GM12891 (cell line): ENCODE measurements at places on chromosomes 1 and 21.
A peak's percentile ranks its signal among the peaks of the same experiment; 100 is the strongest.

GRCh38 chr1:235423214-235423652, 56.0 kb downstream of the TBCE start:
- peak; percentile 29 for DNase-seq

GRCh38 chr1:7690496-7691182, 80.5 kb upstream of the VAMP3 start:
- DNase-seq: no peak

- DNase-seq: no peak
These were observed 115.7 kb downstream of the SLC5A9 start for GRCh38 chr1:48338257-48338656.

GRCh38 chr21:41671212-41671762, 95.6 kb downstream of the RIPK4 start:
- no peak for DNase-seq

DNA sequence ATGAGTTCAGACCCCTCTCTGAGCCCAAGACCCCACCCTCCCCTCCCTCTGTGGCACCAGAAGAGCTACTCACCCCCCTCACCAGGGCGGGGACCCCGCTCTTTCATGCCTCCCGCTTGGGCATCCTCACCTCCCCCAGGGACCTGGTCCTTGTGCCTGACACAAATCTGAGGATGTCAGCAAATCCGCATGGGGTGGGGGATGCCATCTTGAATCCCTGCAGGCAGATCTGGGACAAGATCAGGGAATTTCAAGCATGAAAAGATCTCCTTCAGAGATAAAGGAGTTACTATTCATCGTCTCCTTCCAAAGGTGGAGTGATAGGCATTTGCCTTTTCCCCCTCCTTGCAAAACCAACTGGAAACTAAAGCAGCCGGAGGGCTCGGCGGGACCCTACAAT, 81.1 kb downstream of the DISP3 start:
- DNase-seq: no peak

DNA sequence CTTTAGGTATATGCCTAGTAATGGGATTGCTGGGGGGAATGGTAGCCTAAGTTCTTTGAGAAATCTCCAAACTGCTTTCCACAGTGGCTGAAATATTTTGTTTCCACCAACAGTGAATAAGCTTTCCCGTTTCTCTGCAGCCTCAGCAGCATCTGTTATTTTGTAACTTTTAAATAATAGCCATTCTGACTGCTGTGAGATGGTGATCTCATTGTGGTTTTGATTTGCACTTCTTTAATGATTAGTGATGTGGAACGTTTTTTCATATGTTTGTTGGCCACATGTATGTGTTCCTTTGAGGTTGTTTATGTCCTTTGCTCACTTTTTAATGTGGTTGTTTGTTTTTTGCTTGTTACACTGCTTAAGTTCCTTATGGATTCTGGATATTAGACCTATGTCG, 237.4 kb downstream of the CENPF start:
- no peak for DNase-seq

- no peak for DNase-seq
These were observed 28.9 kb downstream of the LYPLAL1 start for GRCh38 chr1:219202567-219202966.

- no peak for DNase-seq
These were observed 20.4 kb downstream of the RAP1GAP start for GRCh38 chr1:21648791-21649190.

DNA sequence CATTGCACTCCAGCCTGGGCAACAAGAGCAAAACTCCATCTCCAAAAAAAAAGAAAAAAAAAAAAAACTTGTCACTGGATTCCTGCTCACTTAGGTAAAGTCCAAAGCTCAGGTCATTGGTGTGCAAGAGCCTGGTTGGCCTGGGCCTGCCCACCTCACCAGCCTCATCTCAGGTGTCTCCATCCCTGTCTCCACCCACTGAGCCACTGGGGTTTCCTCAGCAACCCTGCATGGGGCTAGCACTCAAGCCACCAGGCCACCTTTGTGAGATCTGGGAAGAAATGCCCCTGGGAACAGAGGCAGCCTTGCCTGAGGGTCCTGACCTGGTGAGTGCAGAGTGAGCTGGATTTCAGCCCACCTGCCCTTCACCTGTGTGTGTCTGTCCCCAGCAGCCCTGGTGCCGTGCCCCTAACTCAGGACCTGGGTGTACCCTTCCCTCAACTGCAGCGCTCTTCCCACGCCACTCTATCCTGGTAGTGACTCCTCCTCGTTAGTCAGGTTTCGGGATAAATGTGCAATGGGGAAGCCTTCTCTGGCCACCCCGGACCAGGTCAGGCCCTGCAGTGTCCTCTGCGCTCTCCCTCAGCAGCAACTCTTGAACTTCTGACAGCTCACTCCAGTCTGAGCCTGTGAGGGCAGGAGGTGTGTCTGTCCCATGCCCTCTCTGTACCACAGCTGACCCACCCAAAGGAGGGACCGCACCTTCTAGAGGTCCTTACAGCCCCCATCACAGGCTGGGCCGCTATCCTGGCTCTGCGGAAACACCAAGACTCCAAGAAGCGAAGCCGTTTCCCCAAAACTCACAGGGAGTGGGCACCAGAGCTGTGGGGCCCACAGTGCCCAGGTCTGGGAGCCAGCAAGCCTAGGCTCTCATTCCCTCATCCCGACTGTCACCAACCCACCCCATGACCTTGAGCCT, 3.3 kb downstream of the PDZK1IP1 start:
- DNase-seq: no peak

DNA sequence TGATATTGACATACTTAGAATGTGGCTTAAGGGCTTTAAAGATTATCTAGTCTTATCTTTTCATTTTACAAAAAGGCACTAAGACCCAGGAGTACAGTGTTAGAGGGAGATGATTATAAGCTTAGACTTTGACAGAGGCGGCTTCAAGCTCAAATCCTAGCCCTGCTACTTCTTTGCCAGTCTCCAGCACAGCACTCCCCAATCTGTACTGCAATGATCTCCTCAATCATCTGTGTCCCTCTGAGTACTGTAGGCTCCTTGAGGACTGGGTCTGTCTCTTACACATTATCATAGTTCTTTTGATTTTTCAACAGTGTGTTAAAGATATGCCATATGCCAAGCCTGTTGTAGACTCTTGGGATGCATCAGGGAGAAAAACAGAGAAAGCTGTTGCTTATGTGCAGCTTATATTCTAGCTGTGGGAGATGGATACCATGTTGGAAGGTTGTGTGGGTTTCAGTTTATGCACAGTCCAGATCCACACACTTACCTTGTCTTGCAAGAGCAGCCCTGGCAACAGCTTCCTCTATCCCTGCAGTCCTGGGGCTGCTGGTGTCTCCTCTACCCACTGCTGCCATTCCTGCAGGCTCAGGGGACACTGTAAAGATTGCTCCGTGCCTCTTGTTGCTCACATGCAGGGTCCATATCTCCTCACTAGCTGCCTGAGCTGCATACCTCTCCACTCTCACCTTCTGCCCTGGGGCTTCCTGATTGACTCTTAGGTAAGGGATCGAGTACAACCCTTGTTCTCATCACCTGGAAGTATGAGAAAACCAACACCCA, 103.9 kb upstream of the TSPAN2 start:
- no peak for DNase-seq

- DNase-seq: no peak
These were observed 123.7 kb downstream of the MATN1 start for GRCh38 chr1:30599721-30600120.

- no peak for DNase-seq
These were observed 23.8 kb downstream of the HIVEP3 start for GRCh38 chr1:41894808-41895483.

GRCh38 chr1:227869279-227869842, 53.9 kb downstream of the PRSS38 start:
- no peak for DNase-seq

DNA sequence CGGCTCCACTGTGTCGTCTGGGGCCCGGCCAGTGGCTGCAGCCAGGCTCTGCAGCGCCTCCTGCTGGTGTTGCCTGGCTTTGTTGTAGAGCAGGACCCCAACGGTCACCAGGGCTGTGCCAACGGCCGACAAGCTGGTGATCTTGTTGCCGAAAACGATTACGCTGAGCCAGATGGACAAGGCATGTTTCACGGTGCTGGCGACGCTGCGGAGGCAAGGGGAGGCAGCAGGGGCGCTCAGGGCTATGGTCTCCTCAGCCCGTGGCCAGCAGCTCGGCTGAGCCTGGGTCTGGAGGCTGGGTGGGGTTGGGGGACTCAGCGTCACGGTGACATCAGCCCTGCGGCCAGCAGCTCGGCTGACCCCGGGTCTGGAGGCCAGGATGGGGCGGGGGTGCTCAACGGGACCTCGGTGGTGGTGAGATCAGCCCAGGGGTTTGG, 7.0 kb upstream of the CDK11B start:
- no peak for DNase-seq

GRCh38 chr21:34799092-34799491, 130.3 kb downstream of the CLIC6 start:
- DNase-seq: no peak

DNA sequence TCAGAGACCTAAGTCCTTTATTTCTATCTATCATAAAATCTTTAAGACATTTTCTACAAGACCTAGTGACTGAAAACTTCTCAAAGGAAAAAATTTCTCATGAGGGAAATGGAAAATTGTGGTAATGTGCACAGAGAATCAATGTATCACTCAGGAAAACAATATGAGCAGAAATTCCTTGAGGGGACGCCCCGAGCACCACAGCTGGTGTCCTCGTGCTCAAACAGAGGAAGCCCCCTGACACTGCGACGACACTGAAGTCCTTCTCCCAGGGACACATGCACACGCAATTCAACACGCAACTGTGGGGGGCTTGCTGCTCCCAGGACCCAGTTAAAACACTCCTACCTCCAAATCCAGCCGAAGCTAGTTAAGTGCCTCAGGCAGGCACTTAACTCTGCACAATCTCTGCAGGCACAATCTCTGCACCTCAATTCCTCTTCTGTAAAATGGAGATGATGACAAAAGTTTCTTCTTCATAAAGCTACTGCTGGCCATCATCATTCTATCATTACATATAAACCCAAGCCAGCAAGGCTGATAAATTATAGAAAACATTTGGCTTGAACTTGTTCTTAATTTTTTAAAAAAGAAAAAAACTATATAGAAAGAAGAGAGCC, 16.0 kb downstream of the ZBTB17 start:
- no peak for DNase-seq

- DNase-seq: no peak
These were observed 174.8 kb downstream of the ASTN1 start for GRCh38 chr1:176989754-176990153.

DNA sequence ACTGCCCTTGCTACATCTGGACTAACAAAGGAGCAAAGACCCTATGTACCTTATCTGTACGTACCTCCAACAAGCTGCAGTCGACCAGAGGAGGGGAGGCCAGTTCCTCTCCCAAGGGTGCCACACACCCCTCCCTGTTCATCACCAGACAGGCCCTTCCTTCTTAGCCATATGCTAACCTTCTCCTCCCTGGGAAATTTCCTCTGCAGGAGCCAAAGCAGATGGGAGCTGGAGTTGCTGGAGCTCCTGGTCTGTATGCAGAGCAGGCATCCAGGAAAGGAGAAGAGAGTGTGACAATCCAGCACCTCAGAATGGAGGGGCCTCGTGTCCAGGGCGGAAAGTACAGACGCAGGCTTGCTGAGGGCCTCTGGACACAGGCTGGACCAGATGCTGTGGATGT, 48.5 kb downstream of the C8B start:
- no peak for DNase-seq

DNA sequence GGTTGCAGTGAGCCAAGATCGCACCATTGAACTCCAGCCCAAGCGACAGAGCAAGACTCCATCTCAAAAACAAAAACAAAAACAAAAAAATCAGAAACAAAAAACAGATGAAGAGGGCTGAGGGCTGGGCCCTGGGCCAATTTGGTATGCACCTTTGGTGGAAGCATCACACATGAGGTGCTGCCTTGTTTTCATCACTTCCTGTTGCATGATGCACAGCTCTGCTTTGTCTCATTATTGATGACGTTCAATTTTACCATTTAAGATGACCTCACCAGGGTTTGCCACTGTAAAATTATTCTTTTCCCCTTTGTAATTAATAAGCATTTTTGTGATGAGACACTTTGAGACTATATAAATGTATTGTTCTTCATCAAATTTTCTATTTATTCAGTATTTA, 9.8 kb upstream of the IFNAR2 start:
- DNase-seq: no peak

GRCh38 chr1:26768755-26769154, 19.0 kb upstream of the PIGV start:
- DNase-seq: no peak

- DNase-seq: no peak
These were observed 1.3 kb downstream of the TRIM33 start for GRCh38 chr1:114509596-114510273.

GRCh38 chr21:21751286-21751685, 753.1 kb downstream of the NCAM2 start:
- no peak for DNase-seq

DNA sequence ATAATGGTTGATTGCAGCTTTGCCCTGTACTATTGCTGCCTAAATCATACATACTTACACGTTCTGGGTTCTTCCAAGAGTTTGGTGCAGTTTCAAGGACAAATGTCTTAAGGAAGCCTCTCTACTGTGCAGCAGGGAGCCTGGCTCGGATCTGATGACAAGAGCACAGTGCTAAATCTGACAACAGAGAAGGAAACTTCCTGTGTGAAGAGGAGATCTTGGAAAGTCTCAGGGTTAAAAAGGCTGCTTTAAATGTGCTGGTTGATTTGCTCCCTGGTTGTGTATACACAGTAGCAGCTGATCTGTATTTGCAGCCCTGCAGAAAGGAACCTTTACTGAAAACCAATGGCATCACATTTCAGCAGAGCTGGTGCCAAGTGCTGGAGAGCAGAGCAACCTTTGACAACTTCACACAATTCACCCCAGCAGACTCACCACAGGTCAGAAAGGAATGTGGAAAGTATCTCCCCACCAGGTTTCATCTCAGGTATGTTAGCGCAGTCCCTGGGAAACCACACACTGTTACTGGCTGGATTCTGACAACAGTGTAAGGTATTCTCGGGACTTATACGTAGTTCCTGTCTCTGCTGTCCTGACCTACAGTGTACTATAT, 355.0 kb upstream of the ESRRG start:
- DNase-seq: no peak

GRCh38 chr21:16419188-16419921, 689.6 kb downstream of the USP25 start:
- DNase-seq: no peak

DNA sequence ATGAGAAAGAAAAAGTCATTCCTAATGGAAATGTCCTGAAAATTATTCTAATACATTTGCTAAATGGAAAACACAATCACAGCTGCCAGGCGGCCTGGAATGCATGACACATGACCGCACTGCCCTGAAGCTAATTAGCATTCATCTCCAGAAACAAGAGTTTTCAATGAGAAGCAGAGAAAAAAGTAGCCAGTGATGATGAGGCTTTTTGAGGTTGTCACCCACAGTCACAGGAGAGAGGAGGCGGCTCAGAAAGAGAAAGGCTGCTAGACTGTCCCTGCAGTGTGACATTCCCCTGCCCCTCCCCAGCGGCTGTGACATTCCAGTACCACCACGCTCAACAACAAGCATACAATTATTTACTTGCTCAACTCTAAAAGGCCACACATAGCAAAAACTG, 122.9 kb upstream of the KRTAP19-8 start:
- no peak for DNase-seq

DNA sequence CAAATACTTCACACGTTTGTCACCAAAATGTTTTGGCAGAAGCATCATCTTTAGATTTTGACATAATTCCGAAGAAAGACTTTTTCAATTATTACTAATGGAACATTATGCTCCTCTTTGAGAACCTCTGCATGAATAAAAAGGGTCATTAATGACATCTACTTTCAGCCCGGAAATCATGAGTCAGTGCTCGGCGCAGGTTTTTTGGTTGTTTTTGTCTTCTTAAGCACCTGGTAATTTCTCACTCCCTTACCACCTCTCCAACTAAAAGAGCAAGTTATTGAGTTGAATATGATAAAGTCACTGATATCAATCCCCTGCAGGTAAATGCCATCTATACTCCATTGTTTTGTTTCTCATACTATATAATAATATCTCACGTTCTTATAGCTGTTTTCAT, 113.0 kb upstream of the PBX1 start:
- DNase-seq: no peak
